ENCODE measurements at places on chromosomes 2 and 18.
A peak's percentile ranks its signal among the peaks of the same experiment; 100 is the strongest.

GRCh38 chr18:80022613-80023012 is 11.6 kb upstream of the RBFA start:
- no peak for DNase-seq

GRCh38 chr18:24490539-24490938 is 30.1 kb downstream of the HRH4 start:
- DNase-seq = no peak

- no peak for DNase-seq
Observed at GRCh38 chr2:162091325-162092007, 17.5 kb upstream of the DPP4 start.

DNA sequence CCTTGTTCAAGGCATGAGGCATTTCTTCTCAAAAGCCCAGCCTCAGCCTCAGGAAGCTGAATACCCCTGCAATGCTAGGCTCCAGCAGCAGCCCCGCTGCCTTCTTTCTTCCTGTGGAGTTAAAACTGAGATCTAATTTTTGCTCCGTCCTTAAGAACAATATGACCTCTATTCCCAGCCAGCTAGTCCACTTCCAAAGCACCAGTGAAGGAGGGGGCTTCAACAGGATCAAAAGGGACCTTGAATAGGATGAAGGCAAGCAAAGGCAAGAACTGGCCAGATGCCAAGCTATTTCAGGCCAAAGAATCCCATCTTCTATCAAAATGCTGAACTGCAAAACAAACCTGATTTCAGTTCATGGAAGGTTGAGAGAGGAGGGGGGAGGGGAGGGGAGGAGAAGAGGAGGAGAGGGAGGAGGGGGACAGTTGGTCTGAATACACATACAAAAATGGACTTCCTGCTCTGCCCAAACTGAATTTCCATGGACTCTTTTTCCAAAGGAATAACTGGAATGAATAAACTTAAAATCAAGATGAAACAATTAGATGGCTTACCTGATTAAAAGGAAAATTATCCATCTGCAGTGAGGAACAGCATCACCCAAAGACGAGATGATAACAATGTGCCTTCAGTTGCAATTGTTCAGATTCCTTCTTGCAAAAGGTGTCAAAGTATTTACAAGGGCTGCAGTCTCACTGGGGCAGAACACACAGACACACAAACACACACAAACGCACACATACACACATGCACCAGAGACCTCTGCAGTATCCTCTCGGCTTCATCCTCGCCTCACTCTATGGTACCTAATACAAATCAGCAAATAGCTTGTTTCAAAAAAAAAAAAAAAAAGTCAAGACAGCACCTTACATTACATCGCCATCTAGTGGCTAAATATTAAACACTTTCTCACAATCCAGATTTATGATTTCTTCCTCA is at the start of gene SCN1A:
SCN1A (minus strand) TSS at position 804 of the 939 bp plus-strand sequence. CDS start 54,399 bp downstream, outside the sequence.
- DNase-seq = peak; percentile 42

DNA sequence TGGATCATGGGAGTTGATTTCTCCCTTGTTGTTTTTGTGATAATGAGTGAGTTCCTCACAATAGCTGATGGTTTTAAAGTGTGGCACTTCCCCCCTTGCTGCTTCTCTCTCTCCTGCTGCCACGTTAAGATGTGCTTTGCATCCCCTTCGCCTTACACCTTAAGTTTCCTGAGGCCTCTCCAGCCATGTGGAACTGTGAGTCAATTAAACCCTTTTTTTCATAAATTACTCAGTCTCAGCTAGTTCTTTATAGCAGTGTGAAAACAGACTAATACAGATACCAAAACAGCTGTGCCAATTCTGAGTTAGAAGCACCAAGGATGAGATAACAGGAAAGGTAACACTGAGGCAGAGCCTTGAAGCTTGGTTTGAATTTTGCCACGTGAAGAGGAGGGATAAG is 44.7 kb downstream of the ITSN2 start:
- DNase-seq = no peak

GRCh38 chr18:70371908-70372307 is 83.1 kb downstream of the SOCS6 start:
- DNase-seq = no peak

DNA sequence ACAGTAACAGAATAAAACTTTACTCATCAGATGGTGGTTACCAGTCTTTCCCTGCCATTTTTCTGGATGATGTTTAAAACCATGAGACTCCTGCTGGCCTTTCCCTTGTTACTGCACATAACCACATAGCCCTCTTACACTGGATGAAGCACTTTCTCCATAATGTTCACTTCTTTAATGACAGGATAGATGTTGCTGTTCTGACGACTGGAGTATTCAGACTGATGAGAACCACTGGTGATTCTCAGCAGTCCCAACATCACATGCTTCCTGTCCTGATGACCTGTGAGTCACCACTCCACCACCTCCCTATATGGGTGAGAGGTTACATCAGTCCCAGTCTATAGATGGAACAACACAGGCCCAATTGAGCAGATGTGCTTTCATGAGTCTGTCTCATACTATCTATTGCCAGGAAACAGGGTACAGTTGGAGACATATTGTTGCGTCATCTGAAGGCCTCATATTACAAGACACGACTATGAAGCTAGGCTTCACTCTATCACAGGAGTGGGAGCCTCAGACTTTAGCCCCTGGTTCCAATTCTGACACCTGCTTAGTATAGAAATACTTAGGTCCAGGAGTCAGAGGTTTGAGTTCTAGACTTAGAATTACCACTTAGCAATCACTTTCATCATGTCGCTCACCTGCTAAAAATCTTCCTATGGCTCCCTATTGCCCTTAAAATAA is 145.7 kb upstream of the KLF7 start:
- peak; percentile 52 for DNase-seq

GRCh38 chr2:42567806-42568400 is 529 bp upstream of the MTA3 start:
- no peak for DNase-seq

DNA sequence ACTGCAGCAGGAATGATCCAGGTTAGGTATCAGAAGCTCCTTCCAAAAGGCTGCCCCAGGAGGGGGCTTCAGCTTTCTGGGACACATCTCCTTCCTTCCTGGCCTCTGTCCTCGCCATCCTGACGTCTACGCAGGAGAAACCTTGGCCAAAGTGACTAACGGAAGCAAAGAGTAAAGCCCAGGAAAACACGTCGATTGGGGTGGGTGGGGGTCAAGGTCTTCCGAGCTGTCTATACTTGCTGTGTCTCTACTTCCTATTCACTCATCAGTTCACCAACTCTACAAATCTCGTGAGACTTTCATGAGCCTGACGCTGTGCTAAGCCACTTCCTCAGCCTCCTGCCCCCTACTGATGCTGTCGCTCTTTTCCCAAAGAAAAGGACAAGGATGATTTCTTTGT is 212.6 kb downstream of the TNS1 start:
- DNase-seq = no peak

DNA sequence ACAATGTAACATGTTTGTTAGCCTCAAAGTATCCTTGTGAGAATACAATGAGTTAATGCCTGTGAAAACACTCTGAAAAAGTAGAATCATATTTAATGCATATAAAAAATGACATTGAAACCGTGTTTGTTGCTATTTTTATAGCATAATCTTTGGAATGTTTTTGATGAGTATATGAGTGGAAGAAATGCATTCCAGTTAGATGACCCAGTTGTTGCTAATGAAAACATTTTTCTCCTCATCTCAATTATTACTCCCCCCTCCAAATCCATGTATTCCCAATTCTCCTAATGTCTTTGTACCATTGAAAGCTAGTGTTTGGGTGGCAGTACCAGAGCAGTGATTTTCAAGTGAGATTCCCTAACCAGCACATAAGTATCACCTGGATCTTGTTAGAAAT is 67.1 kb upstream of the DSEL start:
- DNase-seq = no peak

GRCh38 chr18:53153281-53153680 is 813.3 kb downstream of the DCC start:
- DNase-seq = no peak

GRCh38 chr18:58438958-58439300 is 190.0 kb downstream of the ALPK2 start:
- no peak for DNase-seq

DNA sequence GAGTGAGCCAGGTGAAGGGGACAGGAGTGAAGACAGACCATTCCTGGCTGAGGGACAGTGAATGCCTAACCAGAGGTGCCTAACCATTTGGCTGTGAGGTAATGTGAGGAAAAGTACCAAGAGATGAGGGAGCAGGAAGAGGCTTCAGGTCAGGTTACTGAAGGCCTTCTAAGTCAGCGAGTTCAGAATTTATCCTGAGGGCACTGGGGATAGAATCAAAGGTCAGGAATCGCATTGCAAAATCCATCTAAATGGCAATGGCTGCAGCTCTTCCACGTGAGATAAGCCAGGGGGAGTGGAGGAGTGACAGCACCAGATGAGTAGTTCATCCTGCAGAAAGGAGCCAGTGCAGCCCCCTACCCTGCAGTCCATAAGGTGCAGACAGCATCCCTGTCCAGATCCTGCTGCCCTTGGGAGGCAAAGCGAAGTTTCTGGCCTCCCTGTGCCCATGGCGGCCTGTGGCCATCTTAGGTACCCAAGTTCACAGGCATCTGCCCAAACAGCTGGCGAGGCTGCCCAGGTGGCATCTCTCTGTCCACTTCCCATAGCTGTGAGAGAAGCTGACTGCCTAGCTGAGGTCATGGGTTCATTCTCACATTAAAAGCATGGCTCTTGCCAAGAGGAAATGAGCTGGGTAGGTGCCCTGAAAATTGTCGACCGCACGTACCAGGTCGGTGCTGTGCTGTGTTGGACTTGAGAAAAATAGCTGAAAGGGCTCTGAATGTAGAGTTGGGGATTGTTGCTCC is 49.5 kb downstream of the CYP27C1 start:
- DNase-seq = no peak
